T47D (cell line): ENCODE measurements at places on chromosomes 7 and 10.

DNA sequence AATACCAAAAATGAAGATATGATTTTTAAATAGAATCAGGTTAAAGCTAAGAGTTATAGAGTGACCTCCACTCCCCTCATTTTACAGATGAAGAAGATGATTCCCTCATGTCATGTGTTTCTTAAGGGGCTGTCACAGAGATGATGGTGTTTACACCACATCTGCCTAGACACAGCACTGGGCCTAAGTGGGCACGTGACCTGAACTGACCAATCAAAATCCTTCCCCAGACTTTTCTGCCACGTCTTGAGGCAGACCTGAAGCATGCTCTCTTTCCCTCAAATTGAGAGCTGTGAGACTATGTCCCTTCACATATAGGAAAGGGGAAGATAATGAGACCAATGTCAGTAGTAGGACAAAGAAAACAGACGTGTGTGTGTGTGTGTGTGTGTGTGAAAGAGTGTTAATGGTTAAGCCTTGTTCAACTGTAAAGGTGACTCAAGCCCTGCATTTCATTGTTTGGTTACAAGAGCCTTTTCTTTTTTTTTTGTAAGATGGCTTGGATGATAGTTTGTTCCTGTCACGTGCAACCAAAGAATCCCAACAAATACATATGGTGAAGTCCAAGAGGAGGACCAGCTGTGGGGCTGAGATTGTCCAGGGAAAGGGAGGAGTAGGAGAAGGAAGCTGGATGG is 172.8 kb upstream of the AOAH start:
- no peak for DNase-seq

- DNase-seq: no peak
Measured at GRCh38 chr7:150473902-150474301, 23.5 kb downstream of the GIMAP8 start.

GRCh38 chr10:126646110-126646509 is 24.4 kb downstream of the C10orf90 start:
- DNase-seq: no peak

DNA sequence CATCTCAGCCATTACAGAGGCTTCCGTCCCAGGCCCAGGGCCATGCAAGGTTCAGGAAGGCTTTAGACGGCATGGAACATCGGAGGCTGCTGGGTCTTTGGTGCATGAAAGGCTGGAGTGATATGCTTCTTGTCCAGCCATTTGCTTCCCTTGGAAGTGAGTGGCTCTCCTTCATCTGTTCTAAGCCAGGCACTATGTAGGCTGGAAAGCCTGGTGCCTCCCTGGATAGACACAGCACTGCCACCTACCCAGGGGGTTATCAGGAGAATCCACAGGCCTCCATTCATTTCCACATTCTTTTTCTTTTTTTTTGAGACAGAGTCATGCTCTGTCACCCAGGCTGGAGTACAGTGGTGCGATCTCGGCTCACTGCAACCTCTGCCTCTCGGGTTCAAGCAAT is 31.6 kb upstream of the USP6NL start:
- no peak for DNase-seq

DNA sequence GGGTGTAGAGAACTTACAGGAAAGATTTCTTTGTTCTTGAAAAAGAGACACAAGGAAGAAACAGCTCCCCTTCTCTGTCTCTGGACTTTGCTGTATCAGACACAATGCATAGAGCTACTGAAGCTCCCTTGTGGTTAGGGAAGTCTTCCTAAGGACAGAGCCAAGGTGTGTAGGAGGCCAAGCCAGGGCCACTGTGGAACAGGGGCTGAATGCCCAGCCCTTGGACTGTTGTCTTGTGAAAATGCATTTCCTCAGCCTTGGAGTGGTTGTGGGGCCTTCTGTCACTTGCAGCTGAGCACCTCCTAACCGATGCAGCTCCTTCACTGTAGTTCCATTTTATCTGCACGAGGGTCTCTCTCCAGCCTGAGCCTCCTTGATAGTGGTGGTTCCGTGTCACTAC is 353.4 kb downstream of the CCSER2 start:
- DNase-seq: no peak

DNA sequence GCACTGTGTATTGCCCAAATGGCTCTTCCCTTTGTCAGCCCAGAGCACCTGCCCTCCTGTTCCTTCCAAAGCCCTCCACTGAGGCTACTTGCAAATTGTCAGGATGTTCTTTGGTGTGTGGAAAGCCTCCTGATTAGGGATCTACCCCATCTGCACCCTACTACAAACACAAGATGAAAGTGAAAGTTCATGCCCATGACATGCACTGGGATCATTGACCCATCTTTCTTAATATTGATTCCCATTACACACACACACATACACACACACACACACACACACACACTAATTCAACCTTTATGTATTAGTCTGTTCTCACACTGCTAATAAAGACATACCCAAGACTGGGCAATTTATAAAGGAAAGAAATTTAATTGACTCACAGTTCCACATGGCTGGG is 213.7 kb upstream of the IGFBP3 start:
- DNase-seq: no peak

GRCh38 chr7:27202018-27202861 is 2.3 kb upstream of the HOXA13 start:
- no peak for DNase-seq

GRCh38 chr7:139294241-139294640 is 46.9 kb upstream of the FMC1 start:
- DNase-seq: no peak

DNA sequence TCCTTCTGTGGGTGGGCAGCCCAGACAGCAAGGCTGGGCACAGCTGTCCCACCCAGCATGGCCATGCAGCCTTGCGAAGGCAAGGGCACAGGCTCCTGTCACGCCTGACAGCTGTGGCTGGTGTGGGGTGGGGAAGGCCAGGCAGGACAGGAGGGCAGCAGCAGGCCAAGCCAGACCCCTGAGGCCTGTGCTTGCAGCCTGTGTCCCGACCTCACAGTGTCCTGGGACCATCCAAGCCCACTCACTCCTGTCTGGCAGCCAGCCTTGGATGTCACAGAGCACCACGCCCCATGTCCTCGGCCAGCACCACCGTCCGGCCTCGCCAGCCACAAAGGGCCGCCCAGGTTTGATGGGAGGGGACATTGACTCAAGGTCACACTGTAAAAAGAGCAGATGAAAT is 85.5 kb upstream of the LRRC4 start:
- DNase-seq: no peak

DNA sequence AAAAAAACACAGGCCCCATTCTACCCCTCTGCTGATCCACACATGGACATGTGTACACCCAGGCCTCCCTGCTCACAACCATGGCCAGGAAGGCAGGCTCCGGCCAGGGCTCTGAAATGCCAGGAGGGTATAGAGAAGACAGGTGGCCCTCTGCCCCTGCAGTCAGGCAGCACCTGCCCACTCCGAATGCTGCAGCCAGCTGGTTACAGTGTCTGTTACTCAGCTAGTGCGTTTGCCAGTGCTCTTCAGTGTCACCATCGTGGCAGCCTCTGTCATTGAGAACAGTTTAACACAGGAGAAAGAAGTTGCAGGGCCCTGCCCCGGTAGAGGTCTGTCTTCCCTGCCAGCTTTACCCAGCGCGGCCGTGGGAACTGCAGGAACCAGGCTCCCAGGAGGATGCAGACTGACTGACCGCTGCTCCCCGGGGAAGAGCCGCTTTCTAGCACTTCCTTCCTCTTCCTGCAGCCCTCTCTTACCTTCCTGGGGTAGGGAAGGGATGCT is 128.8 kb upstream of the FAM20C start:
- no peak for DNase-seq
